WERI-Rb-1 (cell line): ENCODE measurements at places on chromosomes 7 and 10.

DNA sequence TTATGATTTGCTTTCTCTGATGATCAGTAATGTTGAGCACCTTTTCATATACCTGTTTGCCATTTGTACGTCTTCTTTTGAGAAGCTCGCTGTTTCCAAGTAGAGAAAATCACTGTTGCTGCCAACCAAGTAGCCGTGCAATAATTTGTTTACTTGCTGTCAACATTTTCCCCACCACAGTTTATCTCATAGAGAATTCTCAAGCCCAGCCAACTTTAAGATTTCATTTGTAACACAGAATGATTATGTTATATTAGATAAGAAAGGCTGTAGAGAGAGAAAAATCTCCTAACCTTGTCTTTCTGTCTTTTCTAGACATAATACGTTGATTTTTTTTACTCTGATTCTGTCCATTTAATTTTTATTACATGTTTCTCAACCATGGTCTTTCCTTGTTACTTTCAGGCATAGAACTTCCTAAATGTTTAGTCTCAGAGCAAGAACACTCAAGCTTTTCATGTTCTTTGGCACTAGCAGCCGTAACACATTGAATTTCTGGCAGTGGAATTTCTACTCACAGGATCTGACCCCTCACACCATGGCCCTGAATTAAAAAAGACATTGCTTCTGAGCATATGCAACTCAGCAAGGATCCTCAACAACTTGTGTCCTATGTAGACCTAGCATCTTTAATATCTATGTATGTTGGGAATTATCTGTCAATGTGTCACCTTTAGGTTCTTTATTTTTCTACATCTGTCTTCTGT is 23.1 kb downstream of the RPA3 start:
- DNase-seq: no peak

- no peak for DNase-seq
Observed at GRCh38 chr7:91055219-91055618, 209.0 kb upstream of the FZD1 start.

GRCh38 chr7:142508251-142508650 is 241.0 kb upstream of the PRSS1 start:
- DNase-seq: no peak

- DNase-seq: no peak
Observed at GRCh38 chr7:98571006-98571405, 46.1 kb upstream of the NPTX2 start.

DNA sequence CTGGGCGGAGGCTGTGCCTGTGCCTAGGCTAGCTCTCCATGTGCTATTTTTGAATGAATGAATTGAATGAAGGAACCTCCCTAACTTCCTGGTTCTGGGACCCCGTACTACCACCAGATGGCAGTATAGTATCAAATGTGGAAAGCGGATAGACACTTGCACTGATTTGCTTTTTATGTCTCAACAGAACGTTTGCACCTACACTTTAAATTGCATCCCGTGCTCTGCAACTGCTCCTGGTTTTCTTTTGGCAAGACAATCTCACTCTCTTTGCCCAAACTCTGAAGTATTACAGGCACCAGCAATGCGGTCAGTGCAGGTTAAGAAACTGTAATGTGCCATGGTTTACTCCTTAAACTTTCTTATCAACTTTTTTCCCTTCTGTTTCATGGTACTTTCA is 6.5 kb downstream of the FZD8 start:
- peak; percentile 39 for DNase-seq

DNA sequence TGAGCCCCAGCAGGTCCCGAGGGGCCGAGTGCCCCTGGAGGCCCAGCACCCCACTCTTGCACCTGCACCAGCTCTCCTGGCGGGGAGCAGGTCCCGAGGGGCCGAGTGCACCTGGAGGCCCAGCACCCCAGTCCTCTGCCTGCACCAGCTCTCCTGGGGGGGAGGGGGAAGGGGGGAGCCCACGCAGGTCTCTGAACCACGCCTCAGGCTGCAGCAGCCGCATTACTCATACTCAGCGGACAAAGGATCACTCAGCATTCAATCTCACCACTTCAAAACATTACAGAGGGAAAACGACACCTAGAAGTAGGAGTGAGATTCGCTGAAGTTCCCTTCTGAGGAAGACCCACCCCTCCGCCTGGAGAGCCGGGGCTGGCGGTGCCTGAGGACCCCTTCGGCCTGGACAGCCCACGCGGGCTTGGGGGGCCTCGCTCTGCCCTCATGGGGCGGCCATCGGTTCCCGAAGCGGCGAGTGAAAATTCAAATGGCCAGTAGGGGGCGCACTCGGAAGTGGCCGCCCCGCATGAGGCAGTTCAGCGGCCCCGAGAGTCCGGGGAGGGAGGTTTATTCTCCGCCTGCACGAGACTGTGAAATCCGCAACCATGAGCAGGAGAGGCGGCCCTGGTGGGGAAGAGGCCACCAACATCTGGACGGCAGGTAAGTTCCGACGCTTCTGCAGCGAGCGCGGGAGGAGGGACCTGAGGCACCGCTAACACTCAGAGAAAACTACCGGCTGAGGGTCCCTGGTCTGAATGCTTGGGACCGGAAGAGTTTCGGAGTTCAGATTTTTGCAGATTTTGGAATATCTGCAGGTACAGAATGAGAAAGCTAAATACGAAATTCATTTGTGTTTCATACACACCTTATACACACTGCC is 1.1 kb upstream of the GPER1 start:
- peak; percentile 72 for DNase-seq

DNA sequence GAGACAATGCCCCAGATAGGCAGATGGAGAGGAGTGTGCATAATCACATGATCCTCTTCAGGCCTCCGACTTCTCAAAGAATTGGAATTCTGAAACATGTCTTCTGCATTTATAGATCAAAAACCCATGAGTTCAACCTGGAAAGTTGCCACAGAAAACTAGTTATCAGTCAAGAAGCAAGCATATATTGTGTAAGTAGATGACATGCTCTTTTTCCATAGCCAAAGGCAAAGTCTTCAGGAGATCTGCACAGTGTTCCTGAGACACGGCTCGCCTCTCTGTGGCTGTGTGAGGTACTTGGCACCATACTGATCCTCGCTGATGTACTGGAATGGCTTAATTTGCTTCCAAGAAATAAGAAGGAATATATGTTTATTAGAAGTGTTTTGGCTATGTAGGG is 213.5 kb upstream of the MKI67 start:
- DNase-seq: no peak

DNA sequence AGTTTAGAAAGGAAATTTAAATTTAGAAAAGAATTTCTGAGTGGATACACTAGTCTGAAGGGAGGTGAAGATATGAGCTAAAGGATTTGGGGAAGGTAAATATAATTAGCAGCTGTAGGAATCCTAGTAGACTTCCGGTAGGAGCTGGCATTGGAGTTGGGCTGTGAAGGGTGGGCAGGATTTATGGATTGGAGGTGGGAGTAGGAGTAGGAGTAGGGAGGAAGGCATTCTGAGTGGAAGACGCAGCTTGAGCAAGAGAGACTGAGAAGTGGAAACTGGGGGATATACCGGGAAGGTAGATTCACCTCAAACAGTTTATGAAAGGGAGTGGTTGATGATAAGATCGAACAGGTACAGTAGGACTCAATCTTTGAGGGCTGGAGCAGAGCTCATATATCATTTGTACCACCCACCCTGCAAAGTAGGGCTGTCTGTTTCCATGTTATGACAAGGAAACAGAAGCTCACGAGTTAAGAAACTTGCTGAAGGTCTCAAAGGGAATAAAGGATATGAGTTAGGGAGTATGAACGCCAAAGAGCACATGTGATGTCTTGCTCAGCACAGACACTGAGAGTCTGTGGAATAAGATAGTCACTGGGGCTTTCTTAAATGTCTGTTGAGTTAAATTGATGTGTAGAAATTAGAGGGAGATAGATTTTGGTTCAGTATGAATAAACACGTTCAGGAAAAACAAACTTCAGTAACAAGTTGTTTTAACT is 81.6 kb downstream of the RPS24 start:
- no peak for DNase-seq

DNA sequence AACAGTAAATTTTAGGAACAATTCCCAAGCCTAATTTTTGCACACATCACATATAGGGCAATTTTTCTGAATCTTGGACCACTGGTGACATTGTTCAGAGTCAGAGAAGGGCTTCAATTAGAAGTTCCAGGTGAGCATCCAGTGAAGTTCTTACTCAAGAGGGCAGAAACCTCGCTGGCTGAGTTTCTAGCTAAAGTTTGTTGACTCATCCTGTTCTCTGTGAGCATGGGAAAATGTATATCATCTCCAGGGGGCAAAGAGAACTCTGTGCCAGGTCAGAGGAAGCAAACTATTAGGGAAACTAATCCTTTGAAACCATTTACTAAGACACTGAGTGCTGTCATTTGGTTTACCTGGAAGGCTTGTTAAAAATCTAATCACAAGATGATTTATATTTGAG is 695.6 kb upstream of the IGFBP3 start:
- DNase-seq: no peak

- no peak for DNase-seq
Observed at GRCh38 chr10:33279811-33280602, 54.5 kb downstream of the NRP1 start.

- DNase-seq: no peak
Observed at GRCh38 chr10:8835453-8836167, 781.1 kb downstream of the GATA3 start.

DNA sequence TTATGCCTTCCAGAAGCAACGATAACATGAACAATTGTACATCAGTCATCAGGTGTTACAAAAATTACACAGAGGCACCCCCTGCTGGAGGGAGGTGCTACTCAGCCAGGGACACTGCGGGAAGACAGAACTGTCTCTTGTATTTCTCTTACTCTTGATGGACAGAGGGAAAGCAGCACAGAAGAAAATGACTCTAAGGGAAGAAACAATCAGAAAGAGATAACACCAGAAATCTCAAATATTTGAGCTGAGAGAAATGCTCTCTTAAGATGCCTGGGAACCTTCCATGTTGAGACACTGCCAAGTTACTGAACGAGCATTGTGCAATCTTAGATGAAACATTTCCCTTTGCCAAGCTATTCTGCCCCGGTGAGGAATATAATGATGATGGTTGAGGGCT is 227.6 kb upstream of the NPSR1 start:
- peak; percentile 57 for DNase-seq

- no peak for DNase-seq
Observed at GRCh38 chr7:85176197-85176596, 10.7 kb downstream of the SEMA3D start.

DNA sequence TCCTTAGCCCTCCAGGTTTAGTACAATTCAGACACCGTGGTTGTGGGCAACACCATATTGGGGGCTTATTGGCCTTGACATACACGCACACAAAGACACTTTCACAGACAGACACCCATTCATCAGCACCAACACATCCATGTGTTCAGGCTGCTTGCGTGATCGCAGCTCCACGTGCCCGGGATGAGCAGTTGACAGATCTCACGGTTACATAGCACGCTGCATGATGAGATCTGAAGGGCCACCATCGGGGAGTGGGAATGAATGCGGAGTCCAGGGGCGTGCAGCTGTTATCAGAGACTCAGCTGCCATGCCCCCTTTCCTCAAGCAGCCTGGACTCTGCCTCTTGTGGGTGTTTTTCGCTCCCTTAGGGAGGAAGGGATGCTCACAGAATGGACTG is 285.2 kb downstream of the USP6NL start:
- no peak for DNase-seq

DNA sequence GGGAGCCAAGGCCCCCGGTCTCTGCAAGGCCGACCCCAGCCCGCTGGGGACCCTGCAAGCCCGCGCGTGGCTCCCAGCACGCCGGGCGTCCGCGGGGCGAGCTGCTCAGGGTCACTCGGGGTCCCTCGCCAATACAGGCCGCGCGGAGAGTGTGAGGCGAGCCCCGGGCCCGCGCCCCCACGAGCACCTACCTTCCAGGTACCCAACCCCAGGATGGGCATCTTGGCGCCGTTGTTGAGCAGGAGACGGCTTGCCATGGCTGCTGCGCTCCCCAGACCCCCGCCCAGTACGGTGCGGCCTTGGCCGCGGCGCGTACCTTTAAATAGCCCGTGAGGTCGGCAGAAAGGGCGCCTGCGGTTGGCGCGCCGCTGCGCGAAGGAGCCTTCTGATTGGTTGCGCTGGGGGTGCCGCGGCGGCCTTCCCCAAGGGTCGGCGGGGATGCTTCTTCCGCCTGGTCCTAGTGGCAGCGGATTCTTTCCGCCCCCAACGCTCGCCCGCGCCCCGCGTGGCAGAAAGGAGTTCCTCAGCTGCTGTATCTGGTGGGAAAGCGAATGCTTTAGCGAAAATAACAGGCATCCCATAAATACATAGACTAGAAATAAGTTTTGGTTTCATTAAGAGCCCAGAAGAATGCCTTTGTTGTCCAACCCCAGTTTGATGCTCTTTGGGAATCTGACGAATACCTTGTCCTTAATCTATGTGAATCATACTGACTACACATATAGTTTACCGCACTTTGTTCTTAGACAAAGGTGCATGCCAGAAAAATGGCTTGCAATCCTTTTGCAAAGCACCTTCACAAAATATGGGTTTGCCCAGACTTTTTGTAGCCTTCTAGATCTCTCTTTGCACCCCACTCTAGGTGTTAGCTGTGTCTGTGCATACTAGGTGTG is at the start of gene AKR1B1:
Gene AKR1B1, minus strand, starts transcription at position 295 of the 893 bp plus-strand sequence. Its CDS starts 38 bp downstream, at position 257.
- DNase-seq: peak; percentile 95

GRCh38 chr7:156906200-156906649 is 13.2 kb upstream of the LMBR1 start:
- DNase-seq: no peak

DNA sequence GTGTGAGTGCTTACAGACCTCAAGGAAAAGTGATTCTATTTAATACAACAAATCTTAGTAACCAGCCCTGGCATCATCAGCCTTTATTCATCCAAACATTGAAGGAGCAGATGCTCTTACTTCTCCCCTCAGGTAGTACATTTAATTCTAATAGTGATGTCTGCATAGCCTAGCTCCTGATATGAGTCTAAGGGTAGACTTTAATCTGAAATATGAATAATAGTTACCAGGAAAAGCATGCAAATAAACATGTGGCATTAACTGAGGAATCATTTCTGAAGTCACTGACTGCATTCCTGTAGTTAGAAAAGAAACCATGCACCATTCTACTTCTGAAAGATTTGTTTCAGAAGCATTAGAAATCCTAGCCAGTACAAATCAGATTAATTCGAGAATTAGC is 25.7 kb upstream of the LMBR1 start:
- no peak for DNase-seq

- no peak for DNase-seq
Observed at GRCh38 chr10:104441329-104442000, 87.8 kb downstream of the CFAP58 start.

DNA sequence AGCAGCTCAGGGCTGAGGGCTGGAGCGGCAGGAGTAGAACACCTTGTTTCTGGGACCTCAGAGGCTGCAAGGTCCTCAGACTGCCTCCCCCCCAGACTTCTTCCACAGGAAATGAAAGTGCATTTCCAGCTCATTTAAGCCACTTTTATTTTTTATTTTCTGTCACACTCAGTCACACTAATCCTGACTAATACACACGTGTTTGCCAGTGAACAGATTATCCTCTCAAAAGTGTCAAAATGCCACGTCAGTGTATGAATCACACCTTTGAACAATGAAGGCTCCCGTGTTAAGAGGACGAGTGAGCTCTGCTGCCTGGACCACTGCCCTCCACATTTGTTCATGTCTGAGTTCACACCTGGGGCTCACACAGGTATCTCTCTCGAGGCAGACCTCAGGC is 488.5 kb downstream of the DNAJB6 start:
- DNase-seq: no peak
